Cardiac atrium fibroblast (primary cell): ENCODE measurements at places on chromosomes 1 and 21. TPM values are rescaled to one million over a fixed set of nuclear protein-coding genes. Genes with fewer than 3 reads are reported as not detected.

Gene CR1
- not detected in 2 replicates for total RNA-seq

Gene FBLIM1
- total RNA-seq = 149 and 191 TPM in 2 replicates

Gene DCST1
- not detected in 2 replicates for total RNA-seq

Gene NSUN4
- 9.1 and 11.4 TPM in 2 replicates for total RNA-seq

Gene KRTAP21-2
- not detected in 2 replicates for total RNA-seq

Gene PBX1
- 21.5 and 22.2 TPM in 2 replicates for total RNA-seq

Gene FCRL5
- not detected in 2 replicates for total RNA-seq

Gene FAM3B
- total RNA-seq = not detected in 2 replicates

Gene CFAP141
- total RNA-seq = not detected in 2 replicates

Gene KCNJ6
- total RNA-seq = 0.18 and 0.65 TPM in 2 replicates

Gene FTCD
- not detected in 2 replicates for total RNA-seq

Gene CITED4
- total RNA-seq = 7.2 and 14.9 TPM in 2 replicates

Gene NECTIN4
- total RNA-seq = not detected in 2 replicates

Gene DYNLT5
- 1.5 TPM in 1 of 2 replicates, not detected in the other for total RNA-seq

Gene SLAMF7
- total RNA-seq = not detected in 2 replicates

Gene OPTC
- total RNA-seq = not detected in 2 replicates

Gene IFI44
- total RNA-seq = 4.9 and 5.8 TPM in 2 replicates

Gene ARHGAP30
- 1.8 TPM in 1 of 2 replicates, not detected in the other for total RNA-seq

Gene AK5
- total RNA-seq = 17.8 and 38.5 TPM in 2 replicates

Gene SGIP1
- 0.81 and 3.2 TPM in 2 replicates for total RNA-seq

Gene LINGO4
- not detected in 2 replicates for total RNA-seq

Gene DCDC2B
- not detected in 2 replicates for total RNA-seq

Gene RHEX
- total RNA-seq = not detected in 2 replicates

Gene LCE4A
- total RNA-seq = not detected in 2 replicates

Gene SEMA4A
- total RNA-seq = 0.54 TPM in 1 of 2 replicates, not detected in the other

Gene IGSF3
- total RNA-seq = 6.0 and 7.4 TPM in 2 replicates

Gene OR2T33
- total RNA-seq = not detected in 2 replicates

Gene CYYR1
- 1.6 TPM in 1 of 2 replicates, not detected in the other for total RNA-seq

Gene FCMR
- total RNA-seq = 1.8 and 8.1 TPM in 2 replicates

Gene INAVA
- total RNA-seq = not detected in 2 replicates

Gene RXRG
- total RNA-seq = not detected in 2 replicates

Gene BEND5
- total RNA-seq = 3.7 and 4.2 TPM in 2 replicates

Gene LCE1C
- total RNA-seq = not detected in 2 replicates

Gene OPRD1
- total RNA-seq = not detected in 2 replicates

Gene PRELP
- total RNA-seq = 0.18 and 0.65 TPM in 2 replicates

Gene FAM110D
- total RNA-seq = 0.36 TPM in 1 of 2 replicates, not detected in the other

Gene RIMKLA
- not detected in 2 replicates for total RNA-seq

Gene TMPRSS2
- total RNA-seq = not detected in 2 replicates

Gene FAM72D
- total RNA-seq = not detected in 2 replicates

Gene ANKRD13C
- 15.9 and 16.1 TPM in 2 replicates for total RNA-seq

Gene FAAP20
- total RNA-seq = 27.3 and 39.7 TPM in 2 replicates

Gene PYHIN1
- total RNA-seq = not detected in 2 replicates

Gene MPZ
- 0.90 and 1.1 TPM in 2 replicates for total RNA-seq

Gene ZNF670
- 0.72 and 1.9 TPM in 2 replicates for total RNA-seq

Gene OR2T12
- not detected in 2 replicates for total RNA-seq

Gene ZBED6
- 12.6 and 20.1 TPM in 2 replicates for total RNA-seq

Gene LDLRAD1
- not detected in 2 replicates for total RNA-seq

Gene TRIM63
- total RNA-seq = not detected in 2 replicates

Gene NLRP3
- not detected in 2 replicates for total RNA-seq

Gene RGS8
- total RNA-seq = not detected in 2 replicates

Gene FMN2
- 0.32 TPM in 1 of 2 replicates, not detected in the other for total RNA-seq

Gene NFIA
- total RNA-seq = 26.7 and 28.5 TPM in 2 replicates

Gene TMEM201
- total RNA-seq = 5.7 and 6.7 TPM in 2 replicates

Gene GAS5
- 467 and 490 TPM in 2 replicates for total RNA-seq

Gene NUF2
- total RNA-seq = 3.6 and 4.7 TPM in 2 replicates

Gene RHCE
- 0.32 and 1.1 TPM in 2 replicates for total RNA-seq

Gene RNU1-2
- total RNA-seq = not detected in 2 replicates
